ENCODE measurements at places on chromosomes 5 and 9.

- no peak for DNase-seq
These were observed 146.2 kb upstream of the RASA1 start for GRCh38 chr5:87121304-87122150.

DNA sequence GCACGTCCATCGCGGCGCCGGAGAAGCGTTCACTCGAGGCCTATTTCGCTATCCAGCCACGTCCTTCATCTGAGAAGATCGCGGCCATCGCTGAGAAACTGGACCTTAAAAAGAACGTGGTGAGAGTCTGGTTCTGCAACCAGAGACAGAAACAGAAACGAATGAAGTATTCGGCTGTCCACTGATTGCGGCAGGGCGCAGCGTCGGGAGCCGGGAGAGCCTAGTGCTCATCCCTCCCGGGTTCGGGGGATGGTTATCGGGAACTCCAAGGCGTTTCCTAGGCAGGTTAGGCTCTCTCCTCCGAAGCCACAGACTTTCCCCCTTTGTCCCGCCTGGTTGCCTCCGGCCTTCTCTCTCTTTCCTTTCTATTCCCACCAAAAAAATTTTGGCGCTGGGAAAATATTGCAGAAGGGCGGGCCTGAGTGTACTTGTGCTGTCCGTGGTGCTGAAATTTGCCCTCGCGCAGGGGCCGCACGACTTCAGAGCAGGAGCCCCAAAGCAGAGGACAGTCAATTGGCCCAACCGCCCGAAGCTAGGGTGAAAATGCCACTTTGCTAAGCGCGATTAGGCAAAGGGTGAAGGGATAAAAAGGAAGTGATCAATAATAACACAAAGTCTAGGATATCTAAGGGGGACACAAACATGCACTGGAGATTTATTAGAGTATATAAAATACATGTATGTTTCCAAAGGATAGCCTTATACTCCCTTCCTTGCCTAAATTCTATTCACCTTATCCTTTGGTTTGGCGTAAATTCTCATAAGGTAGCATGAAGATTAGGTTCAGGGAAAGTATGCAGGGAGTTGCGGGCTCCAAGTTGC, 1.8 kb downstream of the POU4F3 start:
- peak; percentile 75 for DNase-seq

DNA sequence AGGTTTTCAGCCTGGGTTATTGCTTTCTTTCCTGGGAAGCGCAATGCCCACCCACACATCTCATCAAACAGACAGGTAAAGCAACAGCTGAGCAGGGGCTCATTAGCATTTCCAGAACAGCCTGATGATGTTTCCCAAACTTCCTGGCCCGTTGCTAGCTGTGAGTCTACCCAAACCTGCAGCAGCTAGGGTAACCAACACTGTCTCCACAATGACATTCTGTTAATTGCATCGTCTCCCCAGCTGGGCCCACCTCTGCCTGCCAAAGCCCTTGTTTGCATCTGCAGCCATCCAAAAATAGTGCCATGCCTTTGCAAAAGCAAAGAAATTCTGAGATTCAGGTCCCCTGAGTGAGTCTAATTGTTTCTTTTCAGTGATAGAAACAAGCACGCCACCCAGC, 273.0 kb downstream of the MED10 start:
- DNase-seq = no peak

GRCh38 chr5:2755076-2755680, 3.7 kb upstream of the IRX2 start:
- DNase-seq = peak; percentile 48

DNA sequence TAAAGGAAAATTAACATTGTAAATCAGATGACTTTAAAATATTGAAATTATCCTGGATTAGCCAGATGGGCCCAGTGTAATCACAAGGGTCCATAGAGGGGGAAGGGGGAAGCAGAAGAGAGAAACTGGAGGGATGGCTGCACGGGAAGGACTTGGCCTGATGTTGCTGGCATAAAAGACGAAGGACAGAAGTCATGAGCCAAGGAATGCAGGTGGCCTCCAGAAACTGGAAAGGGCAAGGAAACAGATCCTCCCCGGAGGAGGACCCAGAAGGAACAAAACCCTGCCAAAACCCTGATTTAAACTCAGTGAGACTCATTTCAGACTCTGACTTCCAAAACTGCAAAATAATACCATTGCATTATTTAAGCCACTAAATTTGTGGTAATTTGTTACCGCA, 100.2 kb downstream of the ADAMTS2 start:
- no peak for DNase-seq

DNA sequence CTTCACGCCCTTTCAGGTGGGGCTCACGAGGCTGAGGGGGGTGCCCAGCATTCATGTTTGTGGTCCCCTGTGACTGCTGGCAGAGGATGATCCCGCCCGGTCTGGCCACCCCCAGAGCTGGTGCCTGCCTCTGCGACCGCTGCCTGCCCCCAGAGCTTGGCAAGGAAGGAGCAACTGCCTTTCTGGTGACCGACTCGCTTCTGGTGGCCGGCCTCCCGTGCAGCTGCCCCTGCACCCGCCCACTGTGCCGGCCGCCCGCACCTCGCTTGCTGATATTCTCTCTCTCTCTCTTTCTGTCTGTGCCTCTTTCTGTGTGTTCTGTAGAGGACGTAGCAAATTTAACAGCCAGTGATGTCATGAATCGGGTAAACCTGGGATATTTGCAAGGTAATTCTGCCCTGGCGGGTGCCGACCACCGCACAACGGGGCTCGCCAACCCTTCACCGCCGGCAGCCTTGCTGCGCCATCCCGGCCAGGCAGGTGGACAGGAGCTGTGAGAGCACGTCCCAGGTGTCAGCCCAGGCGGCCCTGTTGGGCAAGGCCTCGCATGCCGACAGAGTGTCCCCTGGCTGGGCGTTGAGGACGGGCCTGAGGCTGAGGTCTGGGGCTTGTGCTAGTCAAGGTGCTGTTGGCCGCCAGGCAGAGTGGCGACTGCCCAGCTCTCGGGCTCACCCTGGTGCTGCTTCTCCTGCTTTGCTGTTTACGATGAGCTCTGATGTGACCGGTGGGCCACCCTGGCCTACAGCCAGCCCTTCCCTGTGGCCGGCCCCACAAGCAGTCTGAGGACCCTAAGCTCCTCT, 86.0 kb downstream of the KCNT1 start:
- DNase-seq = no peak

DNA sequence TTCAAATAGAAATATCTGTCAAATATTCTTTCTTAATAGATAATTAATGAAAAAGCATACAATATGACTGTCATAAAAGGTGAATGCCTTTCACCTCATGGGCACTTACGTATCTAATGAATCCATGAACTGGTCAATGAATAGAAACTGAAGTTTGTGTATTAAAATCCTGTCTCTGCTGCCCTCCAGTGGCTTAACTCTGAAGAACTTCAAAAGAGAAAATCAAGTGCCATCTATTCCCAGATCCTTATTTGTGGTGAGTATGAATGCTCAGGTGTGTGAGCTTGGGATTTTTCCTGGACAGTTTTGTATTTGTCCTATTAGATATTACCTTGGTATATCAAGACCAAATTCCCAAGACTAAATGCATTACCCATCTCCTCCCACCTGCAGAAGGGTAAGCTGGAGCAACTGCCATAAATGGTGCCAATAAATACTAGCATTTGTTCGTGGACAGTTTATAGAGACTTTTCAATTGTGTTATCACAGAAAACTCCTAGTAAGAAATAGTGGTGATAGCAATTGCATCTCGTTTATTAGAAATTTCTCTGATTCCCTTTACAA, 44.0 kb upstream of the SVEP1 start:
- DNase-seq = peak; percentile 54

DNA sequence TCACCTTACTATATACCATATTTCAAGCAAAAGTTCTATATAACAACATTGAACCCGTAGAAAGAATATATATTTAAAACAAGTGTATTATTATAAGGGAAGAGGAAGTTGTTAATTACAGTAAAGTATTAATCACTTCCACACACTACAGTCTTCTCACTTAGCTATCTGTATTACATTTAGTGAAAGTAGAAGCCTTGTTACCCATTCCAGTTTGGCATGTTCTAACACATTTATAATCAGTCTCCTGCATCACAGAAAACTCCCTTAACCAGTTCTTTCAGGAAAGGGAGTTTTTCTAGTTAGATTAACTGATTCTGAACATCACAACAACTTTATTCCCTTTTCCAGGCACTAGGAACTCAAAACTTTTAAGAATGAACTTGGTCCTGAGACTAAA, 6.9 kb downstream of the RAB14 start:
- DNase-seq = no peak

GRCh38 chr5:107619781-107620180, 51.0 kb downstream of the EFNA5 start:
- no peak for DNase-seq

DNA sequence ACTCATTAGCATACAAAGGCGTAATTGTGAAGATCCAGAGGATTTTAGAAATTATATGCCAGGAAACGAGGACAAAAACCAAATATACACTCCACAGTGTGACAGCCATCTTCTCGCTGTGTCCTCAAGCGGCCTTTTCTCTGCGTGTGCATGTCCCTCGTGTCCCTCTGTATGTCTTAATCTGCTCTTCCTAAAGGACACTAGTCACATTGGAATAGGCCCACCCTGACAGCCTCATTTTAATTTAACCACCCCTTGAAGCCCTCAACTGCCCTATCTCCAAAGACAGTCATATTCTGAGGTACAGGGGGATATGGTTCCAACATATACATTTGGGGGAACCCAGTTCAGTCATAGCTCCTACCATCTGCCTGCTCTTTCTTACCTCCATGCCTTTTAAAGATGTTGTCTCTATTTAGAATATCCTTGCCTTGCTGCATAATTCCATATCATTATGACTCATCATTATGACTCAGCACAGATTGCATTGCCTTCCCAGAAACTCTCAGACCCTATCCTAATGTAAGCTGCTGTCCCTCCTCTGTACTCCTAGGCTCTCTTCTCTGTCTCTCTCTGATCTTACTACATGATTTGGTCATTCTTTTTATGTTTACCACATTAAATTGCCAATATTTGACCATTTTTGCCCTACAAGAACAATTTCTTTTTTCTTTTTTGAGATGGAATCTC, 210.9 kb downstream of the AOPEP start:
- DNase-seq = no peak

DNA sequence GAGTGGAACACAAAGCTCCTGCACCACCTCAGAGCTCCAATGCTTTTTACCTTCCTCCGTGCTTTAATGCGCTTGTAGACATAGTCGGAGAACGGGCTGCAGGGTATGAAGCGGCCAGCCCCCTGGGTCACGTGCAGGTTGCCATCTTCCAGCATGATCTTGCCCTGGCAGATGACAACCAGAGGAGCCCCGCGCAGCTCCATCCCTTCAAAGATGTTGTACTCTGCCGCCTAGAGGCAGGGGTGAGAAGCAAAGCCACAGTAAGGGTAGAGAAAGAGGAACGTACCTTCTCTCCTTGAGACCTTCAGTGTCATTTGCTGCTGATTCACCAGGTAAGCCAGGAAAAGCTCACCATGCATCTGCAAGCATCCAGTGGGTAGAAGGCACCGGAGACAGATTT, 112.3 kb downstream of the DPYSL3 start:
- no peak for DNase-seq

DNA sequence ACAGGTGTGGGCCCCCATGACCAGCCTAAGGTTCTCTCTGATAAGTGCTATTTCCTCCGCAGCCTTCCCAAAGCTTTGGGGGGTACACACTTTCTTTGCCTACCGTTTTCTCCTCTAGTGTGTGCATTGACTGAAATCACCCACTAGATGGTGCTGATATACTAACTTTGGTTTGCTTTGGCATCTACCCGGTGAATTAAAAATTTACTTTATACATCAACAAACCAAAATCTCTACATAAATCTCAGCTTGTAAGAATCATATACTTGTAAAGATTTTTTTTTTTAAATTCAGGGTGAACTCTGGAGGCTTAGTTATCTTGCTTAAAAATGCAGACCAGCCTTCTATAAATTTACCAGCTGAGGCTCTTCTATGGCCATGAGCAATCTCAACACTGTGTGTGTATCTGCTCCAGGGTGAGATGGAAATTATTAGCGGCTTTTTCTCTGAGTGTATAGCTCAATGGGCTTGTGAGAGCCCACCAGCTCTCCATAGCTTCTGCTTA, 475.7 kb upstream of the TNC start:
- DNase-seq = peak; percentile 26

DNA sequence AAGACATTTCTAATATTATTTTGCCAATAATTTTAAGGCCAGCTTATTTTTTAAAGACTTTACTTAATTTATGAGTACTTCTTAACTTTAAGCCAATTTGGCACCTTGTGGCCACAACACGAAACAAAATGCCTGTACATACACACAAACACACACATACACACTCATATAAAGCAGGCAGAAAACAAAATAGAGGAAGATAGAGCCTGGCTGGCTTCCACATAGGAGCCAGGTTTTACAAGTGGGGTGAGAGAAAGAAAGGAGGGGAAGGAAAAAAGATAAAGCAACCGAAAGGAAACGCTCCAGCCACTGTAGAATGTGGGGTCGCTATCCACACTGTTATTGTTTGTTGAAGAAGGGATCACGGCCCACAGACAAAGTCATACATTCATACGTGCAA, 10.4 kb downstream of the GMCL2 start:
- DNase-seq = no peak

DNA sequence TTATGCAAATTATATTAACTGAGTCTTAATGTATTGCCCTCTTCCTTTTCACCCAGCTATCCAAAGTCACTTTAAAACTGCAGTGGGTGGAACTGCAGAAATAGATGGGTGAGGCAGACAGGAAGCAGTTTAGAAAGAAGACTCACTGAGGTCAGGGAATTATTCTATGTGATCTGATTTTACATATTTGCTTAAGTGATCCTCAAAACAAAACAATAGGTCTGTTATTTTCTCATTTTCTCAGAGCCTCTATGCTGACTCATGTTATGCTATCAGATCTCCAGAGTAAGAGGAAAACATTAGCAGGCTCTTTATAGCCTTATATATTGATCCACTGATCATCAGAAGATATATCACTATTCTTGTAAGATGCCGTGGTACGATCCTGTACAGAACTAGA, 63.5 kb downstream of the MRPS27 start:
- DNase-seq = no peak

GRCh38 chr5:160363211-160363610, 7.2 kb downstream of the C1QTNF2 start:
- no peak for DNase-seq

- no peak for DNase-seq
These were observed 9.8 kb upstream of the CPLX2 start for GRCh38 chr5:175861337-175862130.

DNA sequence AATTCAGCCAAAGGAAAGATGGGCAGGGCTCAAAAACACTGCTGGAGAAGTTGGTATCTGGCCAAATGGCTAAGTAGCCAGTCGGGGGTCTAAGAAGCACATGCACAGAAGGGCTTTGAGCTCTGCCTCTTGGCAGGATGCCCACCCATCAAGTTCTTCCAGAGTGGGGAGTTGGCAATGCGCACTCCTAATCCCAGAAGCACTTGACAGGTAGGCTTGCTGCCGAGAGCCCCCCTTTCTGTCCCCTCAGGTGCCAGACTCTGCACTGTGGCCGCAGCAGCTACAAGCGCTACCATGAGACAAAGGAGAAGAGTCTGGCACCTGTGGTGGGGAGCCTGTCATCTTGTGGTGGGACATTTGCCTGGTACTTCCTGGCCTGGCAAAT, 252.9 kb upstream of the SLC24A2 start:
- DNase-seq = no peak

DNA sequence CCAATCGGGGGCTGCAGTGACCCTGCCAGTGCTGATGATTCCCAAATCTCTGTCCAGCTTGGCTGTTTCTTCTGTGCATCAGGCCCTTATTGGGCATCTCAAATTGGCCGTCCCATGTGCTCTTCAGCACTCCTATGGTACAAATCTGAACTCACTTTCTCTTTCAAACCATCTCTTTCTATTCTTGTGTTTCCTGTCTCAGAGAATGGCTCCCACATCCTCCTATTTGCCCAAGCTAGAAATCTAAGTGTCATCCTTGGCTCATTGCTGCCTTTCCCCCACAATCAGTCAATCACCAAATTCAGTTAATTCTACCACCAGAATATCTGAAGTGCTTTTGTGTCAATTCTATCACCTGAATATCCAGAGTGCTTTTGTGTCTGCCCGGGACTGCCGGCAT, 336.6 kb downstream of the CWC27 start:
- no peak for DNase-seq
